ENCODE measurements at places on chromosomes 11 and 22. TPM values are rescaled to one million over a fixed set of nuclear protein-coding genes. Genes with fewer than 3 reads are reported as not detected.

GRCh38 chr22:27306771-27307170 lies 494.8 kb downstream of the MN1 start:
- DNase-seq, result no peak

DNA sequence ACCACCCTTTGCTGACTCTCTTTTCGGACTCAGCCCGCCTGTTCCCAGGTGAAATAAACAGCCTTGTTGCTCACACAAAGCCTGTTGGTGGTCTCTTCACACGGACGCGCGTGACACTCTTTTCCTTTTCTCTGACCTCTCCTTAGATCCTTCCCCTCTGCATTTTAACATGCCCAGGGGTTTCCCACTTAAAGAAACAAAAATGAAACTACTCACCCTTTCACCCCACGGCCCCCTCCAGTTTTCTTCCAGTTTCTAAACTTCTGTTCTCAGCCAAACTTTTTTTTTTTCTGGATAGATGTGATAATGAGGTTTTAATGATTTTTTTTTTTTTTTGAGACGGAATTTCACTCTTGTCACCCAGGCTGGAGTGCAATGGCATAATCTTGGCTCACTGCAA lies 32.8 kb upstream of the NUP50 start:
- no peak for DNase-seq

DNA sequence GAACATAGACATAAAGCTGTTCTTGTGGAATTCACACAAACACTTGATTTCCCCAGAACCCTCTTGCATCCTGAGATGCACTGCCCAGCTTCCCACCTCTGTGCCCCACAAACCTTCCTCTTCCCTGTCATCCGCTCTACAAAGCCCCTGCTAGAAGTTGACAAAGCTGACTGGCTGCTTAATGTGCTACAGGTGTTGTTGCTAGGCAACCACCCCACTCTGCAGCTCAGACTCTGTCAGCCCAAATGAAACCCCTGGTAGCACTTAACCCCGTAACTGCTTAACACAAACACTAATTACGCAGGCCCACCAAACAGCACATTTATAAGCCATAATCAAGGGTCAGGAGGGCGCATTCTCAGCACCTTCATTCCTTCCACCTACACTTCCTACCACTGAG lies 172.0 kb upstream of the CADM1 start:
- no peak for DNase-seq

GRCh38 chr11:114057605-114058004 lies 1.9 kb upstream of the ZBTB16 start:
- no peak for DNase-seq

GRCh38 chr11:126415128-126415527 lies 59.6 kb downstream of the ST3GAL4 start:
- peak; percentile 93 for DNase-seq

GRCh38 chr11:61021661-61022212 lies 50.3 kb downstream of the CD6 start:
- no peak for DNase-seq

- peak; percentile 66 for DNase-seq
These were observed at the start of gene IL18 for GRCh38 chr11:112163875-112164685. Gene IL18, minus strand, starts transcription at chr11:112164094. Its CDS starts 9,041 bp downstream, at chr11:112155053.

DNA sequence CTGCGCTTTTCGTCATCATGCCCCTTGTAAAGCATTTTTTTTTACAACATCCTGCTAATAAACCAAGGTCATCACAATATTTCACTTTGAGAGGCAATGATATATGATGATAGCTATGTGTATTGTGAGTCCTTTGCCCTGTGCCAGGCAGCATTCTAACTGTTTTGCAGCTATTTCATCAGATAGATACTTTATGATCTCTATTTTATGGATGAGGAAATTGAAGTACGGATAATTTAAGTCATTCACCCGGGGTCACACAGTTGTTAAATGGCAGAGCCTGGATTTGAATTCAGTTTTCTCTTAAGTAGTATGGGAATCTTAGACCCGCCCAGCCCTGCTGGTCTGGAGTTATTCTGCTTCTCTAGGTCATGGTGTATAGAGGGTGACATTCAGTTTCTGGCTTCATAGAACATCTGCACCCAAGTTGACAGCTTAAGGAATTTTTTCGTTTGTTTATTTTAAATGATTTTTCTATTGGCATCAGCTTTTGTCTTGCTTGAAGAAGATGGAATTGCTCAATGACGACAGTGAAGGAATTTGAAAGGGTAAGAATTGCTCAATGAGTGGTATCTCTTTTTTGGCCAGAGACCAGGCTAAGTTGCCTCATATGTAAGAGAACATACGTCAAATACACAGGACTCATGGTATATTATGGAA lies 926 bp downstream of the PRR5L start:
- DNase-seq, result no peak

GRCh38 chr22:21443735-21444421 lies 23.3 kb upstream of the TMEM191C start:
- DNase-seq, result peak; percentile 47

DNA sequence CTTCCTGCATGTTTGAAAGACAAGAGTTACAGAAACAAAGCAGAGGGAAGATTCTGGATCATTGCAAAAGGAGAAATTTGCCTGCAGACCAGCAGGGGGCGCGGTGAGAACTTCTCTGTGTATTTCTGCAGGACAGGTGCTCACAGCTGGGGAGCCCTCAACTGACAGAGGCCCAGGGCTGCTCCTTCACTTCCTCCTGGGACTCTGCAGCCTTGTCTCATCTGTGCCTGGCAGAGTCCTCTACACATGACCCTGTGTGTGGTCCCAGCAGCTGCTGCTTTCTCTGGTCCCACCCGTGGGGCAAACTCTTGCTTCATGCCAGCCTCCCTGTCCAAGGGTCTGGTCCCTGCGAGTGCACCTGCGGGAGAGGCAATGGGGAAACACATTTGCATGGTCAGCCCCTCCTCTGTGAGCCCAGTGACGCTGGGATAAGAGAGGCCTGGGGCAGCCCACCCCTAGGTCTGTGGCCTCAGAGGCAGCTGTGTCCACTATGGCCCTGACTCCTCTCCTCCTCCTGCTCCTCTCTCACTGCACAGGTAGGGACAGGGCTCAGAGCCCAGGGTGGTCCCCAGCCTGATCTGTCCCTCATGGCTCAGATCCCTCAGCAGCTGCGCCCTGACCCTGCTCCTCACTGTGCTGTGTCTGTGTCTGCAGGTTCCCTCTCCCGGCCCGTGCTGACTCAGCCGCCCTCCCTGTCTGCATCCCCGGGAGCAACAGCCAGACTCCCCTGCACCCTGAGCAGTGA lies 43.2 kb upstream of the VPREB1 start:
- no peak for DNase-seq

- no peak for DNase-seq
These were observed 305.5 kb downstream of the DDX10 start for GRCh38 chr11:108970221-108970991.

DNA sequence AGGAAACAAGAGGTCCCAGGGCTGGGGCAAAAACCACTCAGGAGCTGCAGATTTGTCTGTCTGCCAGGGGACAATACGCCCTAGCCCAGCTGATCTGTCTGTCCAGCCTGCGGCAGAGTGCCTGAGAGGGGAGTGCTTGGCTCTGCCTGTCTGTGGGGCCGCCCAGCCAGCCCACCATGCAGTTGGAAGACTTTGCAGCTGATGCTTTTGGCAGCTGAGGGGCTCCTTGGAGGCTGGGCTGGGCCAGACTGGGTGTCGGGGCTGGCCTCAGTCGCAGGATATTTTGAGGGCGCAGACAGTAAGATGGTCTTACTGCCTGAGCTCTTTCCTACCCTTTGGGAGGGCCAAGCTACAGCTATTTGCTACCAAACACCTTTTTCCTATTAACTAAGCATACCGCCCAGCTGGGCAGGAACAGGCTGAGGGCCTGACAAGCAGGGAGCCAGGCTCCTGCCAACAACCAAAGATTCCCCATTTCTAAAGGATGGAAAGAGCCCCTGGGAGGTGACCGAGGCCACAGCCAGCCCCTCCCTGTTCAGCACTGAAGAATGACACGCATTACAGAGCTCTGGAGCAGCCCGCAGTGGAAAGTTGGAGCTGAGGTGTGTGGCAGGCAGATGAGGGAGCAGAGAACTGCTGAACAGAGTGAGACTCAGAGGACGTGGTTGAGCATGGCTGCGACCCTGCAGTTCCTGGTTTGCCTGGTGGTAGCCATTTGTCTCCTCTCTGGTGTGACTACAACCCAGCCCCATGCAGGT lies at the start of gene FAM180B:
Gene FAM180B (plus strand): TSS at position 581 of the 758 bp plus-strand sequence. CDS start 91 bp downstream, at position 672.
- no peak for DNase-seq

- DNase-seq, result no peak
These were observed 77.6 kb downstream of the MED15 start for GRCh38 chr22:20584872-20585638.

GRCh38 chr11:76284161-76284560 lies 77.9 kb upstream of the WNT11 start:
- DNase-seq, result no peak

GRCh38 chr11:78660471-78660870 lies 85.8 kb upstream of the NARS2 start:
- DNase-seq, result no peak

DNA sequence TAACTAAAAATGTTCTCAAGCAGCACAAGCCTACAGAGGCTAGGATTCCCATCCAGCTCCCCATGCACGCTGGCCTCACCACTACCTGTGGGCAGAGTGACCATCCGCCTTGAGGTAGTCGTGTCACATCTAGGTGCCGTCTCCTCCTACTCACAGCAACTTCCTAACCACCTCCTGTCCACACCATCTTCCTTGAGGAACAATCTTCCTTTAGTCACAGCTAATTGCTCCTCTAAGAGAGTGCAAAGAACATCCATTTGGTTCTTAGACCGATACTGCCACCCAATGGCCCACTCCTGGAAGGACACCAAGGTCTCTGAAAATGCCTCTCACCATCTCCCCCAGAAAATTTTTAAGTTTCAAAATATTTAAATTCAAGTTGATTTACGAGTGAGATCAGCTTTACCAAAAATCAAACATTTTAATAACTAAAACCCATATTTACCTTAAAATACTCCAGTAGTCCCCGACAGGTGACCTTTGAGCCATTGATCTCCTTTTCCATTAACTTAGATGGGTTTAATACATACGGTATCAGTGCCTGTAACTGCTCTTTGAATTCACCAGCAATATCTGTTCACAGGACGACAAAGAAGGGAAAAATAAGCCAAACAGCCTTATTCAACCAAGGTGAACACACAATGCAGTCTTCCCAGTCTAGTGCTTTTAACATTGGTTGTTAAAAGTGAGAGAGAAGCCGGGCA lies 21.7 kb upstream of the PLAAT3 start:
- peak; percentile 79 for DNase-seq

DNA sequence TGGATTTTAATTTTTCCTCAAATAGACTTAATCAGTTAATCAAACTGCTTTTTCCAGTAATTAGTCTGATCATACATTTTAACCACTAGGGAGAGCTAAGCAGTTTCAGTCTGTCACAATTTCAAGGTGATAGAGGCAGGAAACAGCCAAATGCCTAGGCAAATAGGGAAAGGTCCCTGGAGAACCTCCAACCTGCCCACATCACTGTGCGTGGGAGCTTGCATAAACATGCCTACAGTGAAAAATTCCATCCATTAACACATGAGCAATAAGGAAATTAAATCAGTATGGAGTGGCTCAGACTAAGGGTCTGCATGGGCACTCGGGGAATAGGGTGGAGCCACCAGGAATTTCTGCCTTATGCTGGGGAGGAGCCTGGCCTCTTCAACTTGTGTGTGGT lies 74.6 kb downstream of the AASDHPPT start:
- no peak for DNase-seq

DNA sequence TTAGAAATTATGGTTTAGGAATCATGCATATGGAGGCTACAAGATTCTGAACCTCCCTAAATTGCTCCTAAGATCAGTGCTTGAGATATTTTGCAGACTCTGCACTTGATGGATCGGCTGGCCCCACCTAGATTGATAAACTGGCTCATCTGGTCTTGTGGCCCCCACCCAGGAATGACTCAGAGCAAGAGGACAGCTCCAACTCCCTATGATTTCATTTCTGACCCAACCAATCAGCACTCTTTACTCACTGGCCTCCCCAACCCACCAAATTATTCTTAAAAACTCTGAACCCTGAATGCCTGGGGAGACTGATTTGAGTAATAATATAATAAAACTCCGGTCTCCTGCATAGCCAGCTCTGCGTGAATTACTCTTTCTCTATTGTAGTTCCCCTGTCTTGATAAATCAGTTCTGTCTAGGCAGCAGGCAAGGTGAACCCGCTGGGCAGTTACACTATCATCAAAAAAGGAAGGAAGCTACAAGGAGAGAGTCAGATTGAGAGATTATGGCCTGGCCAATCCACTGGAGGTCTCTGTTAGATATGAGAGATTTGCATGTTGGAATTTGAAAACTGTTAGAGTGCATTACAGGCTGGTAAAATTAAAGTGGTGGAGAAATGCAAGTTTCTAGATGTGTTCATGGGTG lies 245.8 kb downstream of the CSNK2A3 start:
- DNase-seq, result no peak

DNA sequence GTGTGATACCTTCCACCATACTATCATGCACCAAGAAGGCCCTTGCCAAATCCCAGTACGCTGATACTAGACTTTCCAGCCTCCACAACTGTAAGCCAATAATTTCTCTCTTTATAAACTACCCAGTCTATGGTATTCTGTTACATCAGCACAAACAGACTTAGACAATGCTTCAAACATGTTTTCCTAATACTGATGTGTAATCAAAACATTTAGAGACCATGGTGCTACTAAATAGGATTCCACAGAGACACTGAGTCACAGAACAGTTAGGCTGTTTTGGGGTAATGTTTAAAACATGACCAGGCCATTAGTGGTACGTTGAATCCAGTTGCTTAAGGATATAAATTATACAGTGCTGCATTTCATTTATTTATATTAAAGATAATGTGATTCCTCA lies 103.7 kb downstream of the PICALM start:
- DNase-seq, result no peak

GRCh38 chr11:37182031-37182430 lies 584.0 kb upstream of the RAG2 start:
- DNase-seq, result no peak

- no peak for DNase-seq
These were observed 17.0 kb downstream of the FADD start for GRCh38 chr11:70220136-70220535.

The ZP1 gene
- 0.85 TPM for total RNA-seq

The MALAT1 gene
- 14,857 TPM for total RNA-seq

The NXPE4 gene
- not detected for total RNA-seq

The TOM1 gene
- total RNA-seq, result 48.2 TPM

The OR10AG1 gene
- total RNA-seq, result not detected

The DDTL gene
- 4.0 TPM for total RNA-seq

The KRTAP5-9 gene
- 0.40 TPM for total RNA-seq

The MTMR2 gene
- total RNA-seq, result 31.5 TPM

The SUSD2 gene
- total RNA-seq, result 4.1 TPM

The KCNQ1OT1 gene
- total RNA-seq, result 7.2 TPM

The NCF4 gene
- total RNA-seq, result 30.4 TPM

The PHF21B gene
- 1.6 TPM for total RNA-seq

The OR2D2 gene
- not detected for total RNA-seq

The FAM181B gene
- total RNA-seq, result 3.7 TPM

The PIH1D2 gene
- total RNA-seq, result 1.8 TPM

The PTGDR2 gene
- total RNA-seq, result 1.1 TPM

The SLC22A8 gene
- not detected for total RNA-seq

The SYT8 gene
- total RNA-seq, result 1.1 TPM

The CASP12 gene
- 2.3 TPM for total RNA-seq

The TRIM64C gene
- total RNA-seq, result not detected

Measured in sciatic nerve (tissue), 2 donors.